ENCODE measurements at places on chromosomes 3 and 15. TPM values are rescaled to one million over a fixed set of nuclear protein-coding genes. Genes with fewer than 3 reads are reported as not detected.

Gene GPR176
- 1.5 TPM for polyA plus RNA-seq

GRCh38 chr3:36524560-36524959 is 144.3 kb downstream of the STAC start:
- no peak for DNase-seq

DNA sequence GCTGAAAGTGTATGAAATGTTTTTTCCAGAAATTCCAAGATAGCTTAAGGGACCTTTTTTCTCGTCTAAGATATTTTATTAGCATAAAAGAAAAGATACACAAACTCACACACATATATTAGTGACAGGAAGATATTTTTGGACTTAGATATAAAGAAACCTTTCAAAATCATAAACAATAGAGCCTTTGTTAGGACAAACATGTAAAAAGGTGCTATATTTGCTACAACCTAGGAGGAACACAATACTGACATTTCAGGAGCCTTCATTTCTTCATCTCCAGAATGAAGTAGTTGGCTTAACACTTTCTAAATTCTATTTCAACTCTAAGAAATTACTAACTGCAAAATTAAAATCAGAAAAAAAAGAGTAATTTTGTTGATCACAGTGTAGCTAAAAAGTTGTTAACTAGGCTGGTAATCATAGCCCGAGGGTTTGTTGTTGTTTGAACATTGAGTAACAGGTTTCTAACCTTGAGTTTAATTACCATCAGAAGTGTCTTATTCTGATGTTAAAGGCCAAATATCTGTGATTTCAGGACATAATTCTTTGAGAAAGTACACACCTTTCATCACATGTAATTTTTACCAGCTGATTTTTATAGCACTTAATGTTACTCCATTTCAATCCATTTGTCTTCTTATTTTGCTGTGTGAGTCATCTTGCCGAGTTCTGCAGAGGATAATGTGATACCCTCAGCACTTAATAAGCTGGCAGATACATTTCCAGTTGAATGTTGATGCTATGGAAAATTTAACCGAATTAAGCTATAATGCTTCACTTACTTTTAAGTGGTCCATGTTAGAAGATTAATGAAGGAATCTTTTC is 97.3 kb downstream of the MBNL1 start:
- no peak for DNase-seq

- DNase-seq, result no peak
These were observed 95.7 kb downstream of the RORA start for GRCh38 chr15:61133361-61133760.

Gene AGBL1
- not detected for polyA plus RNA-seq

- no peak for DNase-seq
These were observed 417.7 kb downstream of the LPP start for GRCh38 chr3:188571531-188572095.

- DNase-seq, result no peak
These were observed 52.9 kb upstream of the BCL6 start for GRCh38 chr3:187798126-187798525.

- no peak for DNase-seq
These were observed 63.1 kb downstream of the EDEM1 start for GRCh38 chr3:5250467-5251195.

DNA sequence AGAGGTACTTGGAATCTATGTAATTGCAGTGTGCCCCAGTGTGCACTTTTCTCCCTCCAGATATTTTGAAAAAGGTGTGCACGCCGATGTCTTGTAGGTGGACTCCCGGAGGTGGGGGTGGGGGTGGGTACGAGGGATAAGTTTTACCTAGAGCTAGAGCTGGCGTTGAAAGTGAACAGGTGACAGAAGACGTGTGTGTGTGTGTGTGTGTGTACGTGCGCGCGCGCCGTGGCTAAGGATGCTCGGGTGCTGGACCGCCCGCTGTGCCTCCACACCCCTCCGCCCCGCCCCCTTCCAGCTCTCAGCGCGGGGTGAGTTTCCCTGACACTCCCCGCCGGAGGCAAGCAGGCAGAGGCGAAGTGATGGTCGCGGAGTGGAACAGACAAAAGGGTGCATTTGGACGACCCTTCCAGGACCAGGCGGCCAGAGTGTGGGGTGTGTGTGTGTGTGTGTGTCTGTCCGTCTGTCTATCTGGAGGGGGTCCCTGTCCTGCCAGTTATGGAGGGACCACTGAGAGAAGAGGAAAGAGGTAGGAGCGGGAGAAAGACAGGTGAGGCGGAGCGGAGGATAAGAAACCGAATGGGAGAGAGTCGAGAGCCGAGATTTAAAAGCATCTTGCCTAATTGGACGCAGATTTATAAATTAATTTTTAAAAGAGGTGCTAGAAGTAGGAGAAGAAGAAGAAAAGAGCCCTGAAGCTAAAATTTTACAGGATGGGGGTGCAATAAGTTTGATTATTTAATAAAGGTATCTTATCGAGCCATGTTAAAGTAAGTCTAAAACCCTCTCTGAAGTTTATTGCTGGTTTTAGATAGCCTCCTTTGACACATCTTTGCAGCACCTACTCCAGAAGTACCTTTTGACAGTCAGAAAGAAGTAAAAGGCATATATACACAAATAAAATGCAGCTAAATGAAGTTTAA is 335.8 kb upstream of the THRB start:
- DNase-seq, result no peak

DNA sequence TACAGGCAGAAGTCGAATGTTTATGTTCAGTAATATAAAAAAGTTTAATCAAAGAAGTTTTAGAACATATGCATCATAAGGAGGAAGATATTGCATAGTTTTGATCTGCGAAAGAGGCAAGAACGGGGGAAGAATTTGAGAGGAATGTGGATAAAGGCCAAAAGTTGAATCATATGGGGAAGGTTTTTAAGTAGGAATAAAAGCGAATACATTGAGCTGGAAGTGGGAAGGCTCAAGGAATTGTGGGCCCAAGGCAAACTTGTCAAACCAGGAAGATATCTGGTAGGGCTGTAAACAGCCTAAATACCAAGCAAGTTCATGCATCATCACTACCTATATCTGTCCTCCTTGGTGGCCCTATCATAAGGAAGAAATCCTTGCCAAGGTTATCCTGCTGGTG is 186.9 kb downstream of the MAGI1 start:
- no peak for DNase-seq

DNA sequence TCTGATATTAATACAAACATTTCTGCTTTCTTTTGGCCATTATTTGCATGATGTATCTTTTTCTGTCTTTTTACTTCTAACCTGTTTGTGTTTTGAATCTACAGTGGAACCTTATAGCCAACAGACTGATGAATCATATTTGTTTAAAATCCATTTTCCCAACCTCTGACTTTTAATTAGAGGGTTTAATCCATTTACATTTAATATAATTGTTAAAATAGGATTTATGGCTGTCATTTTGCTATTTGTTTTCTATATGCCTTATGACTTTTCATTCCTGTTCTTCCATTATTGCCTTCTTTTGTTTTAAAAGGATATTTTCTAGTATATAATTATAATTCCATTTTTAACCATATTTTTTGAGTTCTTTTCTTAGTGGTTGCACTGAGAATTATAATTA is 286.1 kb downstream of the ZNF621 start:
- DNase-seq, result no peak

Gene POPDC2
- polyA plus RNA-seq, result 0.54 TPM

Gene MCTP2
- polyA plus RNA-seq, result 0.43 TPM

GRCh38 chr15:47384341-47384740 is 333.0 kb upstream of the SEMA6D start:
- no peak for DNase-seq

GRCh38 chr15:86865920-86866319 is 786.2 kb downstream of the AGBL1 start:
- DNase-seq, result no peak

DNA sequence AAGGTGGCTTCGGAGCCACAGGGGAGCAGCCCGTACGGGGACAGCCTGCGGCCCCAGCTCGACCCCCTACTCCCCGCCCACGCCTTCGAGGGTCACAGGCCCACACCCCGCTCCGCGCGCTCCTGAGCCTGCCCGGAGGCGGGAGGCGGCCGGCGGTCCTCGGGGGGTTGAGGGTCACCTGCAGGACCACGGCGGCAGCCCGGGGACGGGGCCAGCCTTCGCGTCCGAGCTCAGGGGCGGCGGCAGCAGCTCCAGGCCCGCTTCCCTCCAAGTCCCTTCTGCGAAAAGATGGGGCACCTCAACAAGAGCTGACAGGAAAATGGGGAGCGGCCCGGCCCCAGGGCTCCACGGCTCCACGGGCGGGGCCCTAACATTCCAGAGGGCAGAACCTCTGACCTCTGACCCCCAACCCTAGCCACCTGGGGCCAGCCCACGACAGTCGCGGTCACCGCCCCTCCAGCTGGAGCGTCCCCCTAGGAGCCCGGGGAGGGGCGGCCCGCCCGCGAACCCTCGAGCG is 428 bp downstream of the LYSMD4 start:
- DNase-seq, result no peak

DNA sequence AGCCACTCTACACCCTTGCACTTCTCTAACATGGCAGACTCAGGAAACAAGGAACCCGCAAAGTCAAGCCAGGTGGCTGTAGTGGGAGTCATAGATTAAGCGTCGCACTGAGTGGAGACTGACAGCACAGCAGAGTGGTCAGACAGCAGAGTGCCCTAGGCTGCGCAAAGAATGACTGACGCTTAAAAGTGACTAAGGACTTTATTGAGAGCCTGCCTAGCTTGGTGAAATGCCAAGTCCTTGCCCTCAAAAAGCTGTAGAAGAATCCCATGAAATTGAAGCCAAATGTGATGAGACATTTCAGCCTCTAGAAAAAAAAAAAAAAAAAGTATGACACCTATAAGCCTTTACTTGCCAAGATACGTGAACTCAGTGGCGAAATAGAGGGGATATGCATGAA is 30.2 kb downstream of the NCEH1 start:
- DNase-seq, result no peak

Gene GPR87
- not detected for polyA plus RNA-seq

- no peak for DNase-seq
These were observed 43.9 kb downstream of the B3GNT5 start for GRCh38 chr3:183296944-183297343.

Gene KBTBD12
- polyA plus RNA-seq, result not detected

Gene HMG20A
- 8.7 TPM for polyA plus RNA-seq

GRCh38 chr15:70141376-70142071 is 43.8 kb upstream of the TLE3 start:
- no peak for DNase-seq

DNA sequence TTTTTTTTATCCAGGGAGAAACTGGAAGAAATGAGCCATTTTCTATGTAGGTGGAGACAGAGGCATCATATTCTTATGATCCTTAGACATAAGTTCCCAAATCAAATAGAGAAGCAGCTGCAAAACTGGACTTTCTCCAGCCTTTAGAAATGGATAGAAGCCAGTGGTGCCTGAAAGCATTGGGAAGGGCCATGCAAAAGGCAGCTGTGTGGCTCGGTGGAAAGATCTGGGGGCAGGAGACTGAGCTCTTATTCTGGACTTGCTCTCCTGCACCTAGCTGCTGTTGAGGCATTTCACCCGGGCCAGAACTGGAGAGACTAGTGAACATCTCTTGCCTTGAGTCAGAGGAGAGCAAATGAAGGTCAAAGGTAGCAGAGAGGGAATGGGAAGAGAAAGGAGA is 73.1 kb downstream of the TFG start:
- DNase-seq, result no peak

GRCh38 chr15:64522226-64522823 is 61.9 kb downstream of the ZNF609 start:
- no peak for DNase-seq

Gene RBMS3
- polyA plus RNA-seq, result 11.9 TPM

DNA sequence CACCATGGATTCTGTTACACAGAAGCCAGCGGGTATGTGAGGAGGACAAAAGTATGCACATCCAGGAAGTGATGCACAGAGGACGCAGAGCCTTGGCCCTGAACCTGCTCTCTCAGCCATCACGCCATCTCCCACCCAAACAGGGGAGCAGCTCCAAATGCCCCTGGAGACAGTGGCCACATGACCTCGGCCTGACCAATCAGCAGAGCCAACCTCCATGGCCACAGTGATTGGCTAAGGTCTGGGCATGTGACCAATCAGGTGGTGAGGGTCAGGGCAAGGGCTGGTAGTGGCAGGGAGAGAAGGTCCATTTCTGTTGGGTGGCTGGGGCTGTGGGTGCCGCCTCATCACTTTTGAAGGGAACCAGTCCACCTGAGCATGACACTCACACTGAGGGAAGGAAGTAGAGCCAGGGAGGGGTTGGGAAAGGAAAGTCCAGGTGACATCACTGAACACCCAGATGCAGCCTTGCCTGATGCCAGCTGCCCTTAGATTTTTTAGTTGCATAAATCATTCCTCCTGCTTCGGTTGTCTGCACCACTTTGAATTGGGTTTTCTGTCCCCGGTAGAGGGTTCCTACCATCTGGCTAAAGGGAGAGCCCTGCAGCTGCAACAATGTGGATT is 70.3 kb upstream of the IQSEC1 start:
- no peak for DNase-seq

Data from liver (tissue), 10 donors.